Activated CD4-positive, CD25-positive, alpha-beta regulatory T cell (primary cell): ENCODE measurements at places on chromosomes 1 and 21.

GRCh38 chr1:38076038-38076437 is 29.4 kb upstream of the POU3F1 start:
- DNase-seq = no peak

GRCh38 chr1:43270421-43271095 is 775 bp downstream of the TMEM125 start:
- no peak for DNase-seq

DNA sequence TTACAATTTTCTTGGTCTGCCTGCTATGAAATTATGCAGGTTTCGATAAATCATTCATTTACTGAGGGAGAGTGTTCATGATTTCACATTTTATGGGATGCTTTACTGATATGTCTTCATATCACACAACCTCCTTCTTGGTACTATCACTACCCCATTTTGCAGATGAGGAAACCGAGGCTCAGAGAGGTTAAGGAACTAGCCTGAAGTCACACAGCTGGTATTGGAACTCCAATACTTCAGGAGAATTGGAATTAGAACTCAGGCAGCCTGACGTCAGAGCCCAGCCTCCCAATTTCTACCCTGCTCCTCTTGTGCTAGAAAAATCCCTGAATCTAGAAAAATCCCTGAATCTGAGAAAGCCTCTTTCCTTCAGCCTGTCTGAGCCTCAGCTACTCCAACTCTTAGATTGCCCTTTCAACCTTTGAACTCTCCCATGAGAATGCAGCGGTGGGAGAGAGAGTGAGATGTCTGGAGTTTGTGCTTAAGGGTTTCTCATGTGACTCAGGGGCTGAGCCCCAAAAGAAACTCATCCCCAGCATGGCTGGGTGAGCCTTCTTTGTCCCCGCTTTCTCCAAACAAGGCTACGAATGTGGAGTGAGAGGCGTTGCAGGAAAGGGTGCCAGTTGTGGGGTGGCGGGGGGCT is 50.8 kb upstream of the IFNLR1 start:
- no peak for DNase-seq

DNA sequence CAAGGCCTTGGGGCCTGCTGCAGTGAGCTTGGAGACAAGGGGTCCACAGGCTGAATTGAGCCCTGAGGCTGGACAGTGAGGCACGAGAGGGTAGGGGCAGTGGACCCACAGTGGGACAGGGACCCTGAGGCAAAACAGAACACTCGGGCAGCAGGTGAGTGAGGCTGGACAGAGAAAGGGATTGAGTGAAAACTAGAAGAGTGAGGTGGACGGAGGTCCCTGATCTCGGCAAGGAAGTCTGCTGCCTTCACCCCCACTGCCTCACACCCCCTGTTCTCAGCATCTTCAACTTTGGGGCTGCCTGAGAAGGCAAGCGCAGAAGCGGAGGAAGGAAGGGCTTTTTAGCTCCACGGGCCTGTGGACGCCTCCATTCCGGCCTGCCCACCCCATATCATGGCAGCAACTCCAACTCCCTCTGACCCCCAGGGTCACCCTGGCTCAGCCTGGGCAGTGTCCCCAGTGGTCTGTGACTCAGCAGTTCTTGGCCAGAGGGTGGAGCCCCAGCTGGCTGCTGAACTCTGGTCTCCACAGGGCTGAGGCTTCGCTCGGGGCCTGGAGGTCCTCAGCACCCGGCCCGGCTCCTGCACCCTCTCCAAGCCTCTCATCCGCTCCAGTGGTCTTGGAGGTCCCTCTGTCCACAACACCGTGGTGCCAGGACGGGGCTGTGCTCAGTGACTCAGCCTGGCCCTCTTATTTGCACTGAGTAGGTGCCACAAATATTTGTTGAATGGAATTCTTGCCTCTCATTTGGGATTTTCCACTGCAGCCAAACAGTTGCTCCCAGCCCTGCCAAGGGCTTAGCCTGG is 60.0 kb upstream of the EPS8L3 start:
- DNase-seq = no peak

DNA sequence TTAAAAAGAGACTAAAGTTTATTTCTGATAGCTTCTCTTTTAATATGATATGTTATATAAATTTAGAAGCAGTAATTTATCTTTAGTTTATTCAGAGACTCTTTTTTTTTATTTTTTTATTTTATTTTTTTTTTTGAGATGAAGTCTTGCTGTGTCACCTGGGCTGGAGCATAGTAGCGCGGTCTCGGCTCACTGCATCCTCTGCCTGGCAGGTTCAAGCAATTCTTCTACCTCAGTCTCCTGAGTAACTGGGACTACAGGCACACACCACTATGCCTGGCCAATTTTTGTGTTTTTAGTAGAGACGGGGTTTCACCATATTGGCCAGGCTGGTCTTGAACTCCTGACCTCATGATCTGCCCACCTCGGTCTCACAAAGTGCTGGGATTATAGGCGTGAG is 89.6 kb downstream of the DISP1 start:
- no peak for DNase-seq

DNA sequence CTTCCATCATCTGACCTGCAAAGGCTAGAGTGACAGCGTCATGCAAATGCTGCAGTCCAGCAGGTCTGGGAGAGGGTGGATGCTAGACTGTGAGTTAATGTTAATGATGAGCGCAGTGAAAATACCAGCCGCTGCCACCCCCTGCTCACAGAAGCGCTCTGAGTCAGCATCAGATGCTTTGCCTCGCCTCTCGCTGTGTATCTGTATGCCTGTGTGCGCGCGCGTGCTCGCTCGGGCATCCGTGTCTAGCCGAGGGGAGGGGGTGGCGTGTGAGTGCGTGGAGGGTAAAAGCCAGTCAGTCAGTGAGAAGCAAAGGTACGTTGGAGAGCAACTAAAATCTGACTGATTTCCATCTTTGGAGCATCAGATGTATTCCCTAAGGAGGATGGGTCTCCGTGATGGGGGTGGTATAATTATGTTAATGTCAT is 858.7 kb downstream of the USP25 start:
- DNase-seq = no peak
